ENCODE measurements at places on chromosomes 6 and 20. TPM values are rescaled to one million over a fixed set of nuclear protein-coding genes. Genes with fewer than 3 reads are reported as not detected.

DNA sequence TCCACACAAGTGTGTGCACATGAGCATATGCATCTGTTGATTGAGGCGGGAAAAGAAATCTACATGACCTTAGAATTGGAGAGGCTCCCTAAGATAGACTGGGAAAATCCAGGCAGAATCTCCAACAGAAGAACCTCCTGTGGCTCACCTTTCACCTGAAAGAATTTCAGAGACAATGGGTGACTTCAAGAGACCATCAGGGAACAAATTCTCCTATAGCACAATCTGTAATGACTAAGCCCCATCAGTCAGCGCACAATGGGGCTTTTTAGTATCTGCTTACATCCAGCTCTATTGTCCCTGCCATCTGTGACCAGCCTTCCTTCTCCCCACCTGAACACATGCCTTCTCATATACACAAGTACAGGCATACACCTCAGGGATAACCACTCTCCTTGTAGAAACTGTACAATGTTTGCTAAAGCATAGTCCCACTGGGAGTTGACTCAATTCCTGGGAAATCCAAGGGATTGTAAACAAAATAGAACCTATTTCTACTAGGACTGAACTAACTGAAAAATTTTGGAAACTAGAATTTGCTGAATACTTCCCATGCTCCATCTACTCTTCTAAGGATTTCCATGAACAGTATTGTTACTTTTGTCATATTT is 150.8 kb upstream of the STXBP5 start:
- DNase-seq = no peak

- no peak for DNase-seq
Measured at GRCh38 chr20:48932375-48932941, 10.9 kb downstream of the ARFGEF2 start.

- DNase-seq = no peak
Measured at GRCh38 chr6:132063738-132064137, 112.6 kb upstream of the CCN2 start.

DNA sequence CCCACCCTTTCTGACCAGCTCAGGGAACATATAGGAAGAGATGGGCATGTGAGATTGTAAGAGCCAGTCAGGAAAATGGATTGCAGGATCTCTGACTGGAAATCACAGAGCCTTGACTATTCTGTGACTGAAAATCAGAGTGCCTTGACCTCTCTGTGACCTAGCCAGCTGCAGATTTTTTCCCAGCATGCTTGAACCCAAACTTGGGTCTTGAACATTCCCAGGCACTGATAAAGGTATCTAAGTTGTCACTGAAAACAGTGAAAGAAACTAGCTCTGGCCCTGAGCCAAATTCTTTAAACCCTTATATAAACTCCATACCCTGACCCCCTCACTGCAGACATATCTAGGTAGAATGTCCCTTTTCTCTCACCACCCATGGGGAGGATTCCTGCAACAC is 2.3 kb upstream of the ZNF165 start:
- no peak for DNase-seq

DNA sequence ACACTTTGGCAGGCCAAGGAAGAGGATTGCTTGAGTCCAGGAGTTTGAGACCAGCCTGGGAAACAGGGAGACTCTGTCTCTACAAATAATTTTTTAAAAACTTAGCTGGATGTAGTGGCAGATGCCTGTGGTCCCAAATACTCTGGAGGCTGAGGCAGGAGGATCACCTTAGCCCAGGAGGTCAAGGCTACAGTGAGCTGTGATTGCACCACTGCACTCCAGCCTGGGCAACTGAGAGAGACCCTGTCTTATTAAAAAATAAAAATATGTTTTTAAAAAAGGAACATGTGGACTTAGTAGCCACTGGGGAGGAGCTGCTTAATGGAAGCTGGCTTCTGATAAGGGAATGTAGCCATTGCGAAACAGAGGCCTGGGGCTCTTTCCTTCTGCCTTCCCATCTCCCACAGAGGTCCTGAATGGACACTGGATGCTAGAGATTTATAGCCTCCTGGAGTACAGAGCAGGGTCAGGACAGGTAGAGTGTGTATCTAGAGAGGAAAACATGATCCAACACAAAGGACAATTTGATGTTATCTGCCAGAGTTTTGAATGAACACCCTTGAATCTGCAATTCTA is 21.7 kb upstream of the GMNN start:
- no peak for DNase-seq

DNA sequence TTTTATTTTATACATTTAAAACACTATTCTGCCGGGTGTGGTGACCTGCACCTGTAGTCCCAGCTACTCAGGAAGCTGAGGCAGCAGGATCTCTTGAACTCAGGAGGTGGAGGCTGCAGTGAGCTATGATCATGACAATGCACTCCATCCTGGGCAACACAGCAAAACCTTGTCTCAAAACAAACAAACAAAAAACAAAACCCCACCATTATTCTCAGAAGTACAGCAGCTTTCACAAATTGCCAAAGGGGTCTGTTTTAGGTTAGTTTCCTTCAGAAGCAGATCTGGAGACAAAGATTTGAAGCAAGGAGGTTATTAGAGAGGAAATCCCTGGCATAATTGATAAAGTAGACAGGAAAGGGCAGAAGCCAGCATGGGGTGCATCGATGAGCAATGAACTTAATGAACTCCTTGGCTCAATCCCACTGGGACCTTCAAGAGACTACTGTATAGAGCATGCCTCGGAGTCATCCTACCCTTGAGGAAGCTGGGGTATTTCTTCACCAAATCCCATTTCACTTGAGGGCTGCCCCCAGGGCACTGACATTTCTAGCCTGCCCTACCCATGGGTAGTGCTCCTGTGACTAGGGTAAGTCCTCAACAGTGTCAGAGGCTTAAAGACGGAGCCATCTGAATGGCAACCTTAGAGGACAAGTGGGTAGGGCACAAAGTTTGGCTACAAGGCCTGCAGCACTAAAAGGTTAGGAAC is 43.2 kb upstream of the DDR1 start:
- no peak for DNase-seq

DNA sequence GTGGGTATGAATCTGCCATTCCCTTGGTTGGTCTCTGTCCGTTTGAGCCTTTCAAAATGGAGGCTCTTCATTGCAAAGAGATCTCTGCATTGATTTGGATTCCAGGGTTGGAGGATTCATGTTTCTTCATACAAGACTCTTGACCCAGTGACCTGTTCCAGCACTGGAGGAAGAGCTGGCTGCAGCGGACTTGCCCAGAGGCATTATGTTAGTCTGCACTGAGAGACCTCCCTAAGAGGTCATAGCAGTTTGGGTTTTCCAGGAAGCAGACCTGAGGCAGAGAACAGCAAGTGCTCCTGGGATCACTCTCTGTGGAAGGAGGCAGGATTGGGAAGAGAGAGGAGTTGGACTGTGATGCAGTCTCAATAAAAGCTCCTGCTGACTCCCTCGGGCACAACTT is 57.7 kb upstream of the PTPRT start:
- DNase-seq = no peak

GRCh38 chr6:49257549-49257948 is 205.5 kb downstream of the MMUT start:
- no peak for DNase-seq

DNA sequence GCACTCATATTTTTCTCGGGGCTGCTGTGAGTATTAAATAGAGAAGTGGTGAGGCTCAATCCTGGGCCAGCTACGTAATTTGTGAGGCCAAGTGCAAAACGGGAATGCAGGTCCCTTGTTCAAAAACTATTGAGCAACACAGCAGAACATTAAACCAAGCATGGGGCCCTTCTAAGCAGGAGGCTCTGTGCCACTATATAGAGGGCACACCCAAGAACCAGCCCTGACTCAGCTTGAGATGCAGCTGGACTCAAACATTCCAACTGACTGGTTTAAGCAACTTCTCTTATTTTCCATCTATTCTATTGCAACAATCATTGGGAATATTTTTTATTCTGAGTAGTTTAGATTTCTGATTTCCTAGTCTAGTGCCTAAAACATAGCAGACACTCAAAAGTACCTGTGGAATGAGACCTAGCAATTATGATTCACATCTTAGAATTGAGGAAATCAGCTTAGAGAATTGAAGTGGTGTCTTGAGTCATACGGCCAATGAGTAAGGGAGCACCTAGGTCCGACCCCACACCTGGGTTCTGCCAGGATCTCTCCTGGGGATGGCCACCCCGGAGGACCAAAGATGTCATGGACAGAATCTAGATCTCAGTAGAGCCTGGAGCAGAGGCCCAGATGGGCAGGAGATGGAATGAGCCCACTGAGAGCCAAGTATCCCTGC is 1.3 kb downstream of the SIRPB2 start:
- DNase-seq = no peak

GRCh38 chr6:131948692-131949619 is 2.2 kb downstream of the CCN2 start:
- DNase-seq = no peak

DNA sequence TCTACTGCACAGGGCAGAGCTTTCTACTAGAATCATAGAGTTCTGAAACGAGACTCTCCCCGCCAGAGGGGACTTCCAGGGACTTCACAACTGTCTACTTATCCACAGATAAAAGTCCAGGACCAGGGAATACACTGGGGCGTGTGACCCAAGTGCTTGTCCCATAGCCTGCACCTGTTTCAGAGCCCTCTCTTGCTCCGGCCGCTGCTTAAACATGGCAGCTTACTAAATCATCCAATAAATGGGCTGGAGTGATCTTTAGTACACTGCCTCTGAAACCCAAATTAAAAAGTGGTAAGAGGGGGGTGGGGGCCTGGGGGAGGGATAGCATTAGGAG is 8.9 kb upstream of the RAB44 start:
- no peak for DNase-seq

DNA sequence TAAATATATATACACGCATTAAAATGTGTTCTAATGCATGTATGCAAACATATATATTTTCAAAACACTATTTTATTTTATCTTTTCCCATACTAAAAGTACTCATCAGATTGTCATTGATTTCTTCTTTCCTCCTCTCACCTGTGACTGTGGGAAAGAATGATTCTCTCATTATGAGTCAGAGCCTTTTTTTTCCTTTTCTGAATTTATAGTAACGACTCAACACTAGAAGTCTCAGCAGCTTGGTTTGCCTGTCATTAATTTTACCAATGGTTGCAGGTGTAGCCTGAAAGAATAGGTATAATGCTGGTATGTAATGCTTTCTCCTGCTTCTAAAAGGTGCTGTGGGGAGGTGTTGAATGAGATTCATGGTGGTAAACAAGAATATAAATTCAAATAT is 328.7 kb downstream of the UTRN start:
- DNase-seq = no peak

GRCh38 chr20:9126527-9126926 is 57.6 kb downstream of the PLCB4 start:
- DNase-seq = no peak

DNA sequence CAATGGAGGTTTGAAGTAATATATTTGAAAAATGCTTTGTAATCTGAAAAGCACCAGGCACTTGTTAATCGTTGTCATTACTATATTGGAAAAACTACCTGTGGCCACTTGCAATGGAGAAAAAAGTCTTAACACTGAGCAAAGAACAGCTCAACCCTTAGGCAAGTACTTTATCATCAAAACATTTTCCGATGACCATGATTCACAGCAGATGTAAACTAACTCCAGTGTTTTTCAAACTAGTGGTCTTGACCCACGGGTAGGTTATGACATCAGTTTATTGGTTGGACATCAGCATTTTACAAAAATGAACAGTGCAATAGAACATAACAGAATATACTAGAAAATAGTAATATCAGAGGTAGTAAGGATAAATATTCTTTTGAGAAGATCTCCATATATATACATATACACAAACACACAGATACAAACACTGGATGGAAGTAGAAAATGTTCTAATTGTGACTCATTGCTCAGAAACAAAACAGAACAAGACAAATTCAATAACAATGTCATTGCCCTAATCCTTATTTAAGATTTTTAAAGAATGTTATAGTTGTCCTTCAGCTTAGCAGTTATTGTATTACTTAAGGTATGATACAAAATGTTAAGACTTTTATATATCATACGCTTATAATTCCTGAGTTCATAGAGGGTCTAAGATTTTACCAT is 123.0 kb downstream of the PLCB1 start:
- DNase-seq = no peak

GRCh38 chr6:157491571-157492232 is 110.7 kb downstream of the ZDHHC14 start:
- no peak for DNase-seq

DNA sequence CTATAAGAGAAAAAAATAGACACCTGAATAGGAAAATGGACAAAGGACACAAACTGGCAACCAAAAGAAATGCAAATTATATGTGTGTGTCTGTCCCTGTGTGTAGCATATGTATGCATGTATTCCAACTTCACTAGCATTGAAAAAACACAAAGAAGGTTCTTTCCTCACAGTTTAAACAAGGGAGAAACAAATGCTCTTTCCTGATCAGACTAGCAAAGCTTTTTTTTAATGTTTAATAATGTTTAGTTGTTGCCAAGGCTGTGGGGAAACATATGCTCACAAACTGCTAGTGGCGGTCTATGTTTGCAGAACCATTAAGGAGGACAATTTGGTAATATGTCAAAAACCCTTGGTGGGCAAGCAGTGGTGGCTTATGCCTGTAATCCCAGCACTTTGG is 22.4 kb downstream of the SMLR1 start:
- DNase-seq = no peak

- DNase-seq = no peak
Measured at GRCh38 chr6:32763421-32763820, at the start of gene HLA-DQB2. Gene HLA-DQB2, minus strand, starts transcription at chr6:32763532. Its CDS starts 62 bp downstream, at chr6:32763470.

- peak; percentile 47 for DNase-seq
Measured at GRCh38 chr6:17393892-17394631, 667 bp downstream of the CAP2 start.

DNA sequence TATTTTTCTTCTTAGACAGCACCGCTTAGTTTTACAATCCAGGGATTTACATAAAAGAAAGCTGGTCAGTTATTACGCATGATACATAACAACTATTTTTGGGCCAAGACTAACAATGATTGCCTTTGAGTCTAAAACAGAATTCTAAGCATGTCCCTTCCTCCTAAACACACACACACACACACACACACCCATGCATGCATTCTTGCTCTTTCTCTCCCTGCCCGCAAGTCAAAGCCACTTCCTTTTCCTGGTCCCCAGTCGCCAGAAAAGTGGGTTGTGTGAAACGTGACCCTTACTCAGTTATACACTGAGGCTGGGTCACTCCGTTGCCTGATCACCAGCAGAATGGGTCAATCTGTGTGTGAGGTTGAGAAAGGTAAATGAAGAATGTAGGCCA is 31.4 kb downstream of the FYN start:
- peak; percentile 67 for DNase-seq

GRCh38 chr20:16209951-16210361 is 363.3 kb downstream of the KIF16B start:
- DNase-seq = no peak

DNA sequence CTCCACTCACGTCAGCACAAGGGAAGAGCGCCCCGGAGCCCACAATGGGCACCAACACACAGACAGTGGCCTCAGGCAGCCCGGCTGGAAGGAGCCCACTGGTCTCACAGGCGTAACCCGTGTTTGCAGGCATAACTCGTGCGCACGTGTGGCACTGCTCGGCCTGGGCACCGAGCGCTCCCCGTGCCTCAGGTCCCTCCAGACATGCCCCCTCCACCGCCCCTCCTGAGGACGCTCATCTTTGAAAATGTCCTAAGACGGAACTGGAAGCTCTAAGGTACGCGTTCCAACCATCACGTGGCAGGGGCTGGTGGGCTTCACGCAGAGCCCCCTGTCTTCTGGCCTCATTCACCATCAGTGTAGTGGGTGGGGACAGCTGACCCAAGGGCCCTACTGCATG is 44.6 kb downstream of the SSR1 start:
- DNase-seq = no peak

Gene FAM217A
- total RNA-seq = not detected

Gene CDH4
- not detected for total RNA-seq

Gene CPNE1
- 84.9 TPM for total RNA-seq

Gene ZNF391
- 0.18 TPM for total RNA-seq

Gene C20orf141
- total RNA-seq = not detected

Gene CRISP2
- total RNA-seq = not detected
